Omental fat pad (tissue), 4 donors: ENCODE measurements at places on chromosomes 5 and 9.

DNA sequence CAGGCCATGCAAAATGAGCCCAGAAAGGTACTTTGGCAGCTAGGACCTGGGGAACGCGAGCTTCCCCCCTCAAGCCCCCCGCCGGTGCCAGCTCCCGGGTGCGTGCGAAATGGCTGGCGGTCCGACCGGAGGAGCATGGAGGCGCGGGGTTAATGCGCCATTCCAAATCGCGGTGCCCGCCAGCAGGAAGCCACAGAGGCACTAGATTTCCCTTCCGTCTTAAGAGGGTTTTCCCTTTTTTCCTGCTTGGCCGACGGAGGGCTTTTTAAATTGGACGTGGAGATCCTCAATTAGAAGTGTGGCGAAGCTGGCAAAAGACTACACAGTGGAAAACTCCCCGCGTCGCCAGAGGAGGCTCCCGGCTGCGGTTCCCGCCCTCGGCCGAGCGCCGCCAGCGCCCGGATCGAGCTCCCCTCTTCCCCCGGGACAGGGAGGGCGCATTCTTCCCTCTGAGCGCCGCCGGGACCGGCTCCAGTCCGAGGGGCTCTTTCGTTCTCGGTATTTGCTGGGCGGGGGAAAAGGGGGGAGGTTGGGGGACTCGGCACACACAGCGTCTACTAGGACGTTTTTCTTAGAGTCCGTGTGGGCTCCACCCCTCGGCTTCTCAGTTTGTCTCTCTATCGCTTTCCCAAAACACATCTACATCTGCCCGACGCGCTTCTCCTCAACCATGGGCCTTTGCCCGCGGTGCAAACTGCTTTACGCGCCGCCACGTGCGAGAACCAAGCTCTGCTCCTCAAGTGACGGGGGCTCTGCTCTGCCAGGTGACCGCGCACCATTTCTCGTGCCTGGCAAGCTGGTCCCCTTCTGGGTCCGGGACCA lies 3.0 kb downstream of the GDNF start:
- no peak for DNase-seq

GRCh38 chr5:54904425-54904824 lies 81.0 kb downstream of the ESM1 start:
- no peak for DNase-seq

GRCh38 chr5:4206127-4206526 lies 610.5 kb downstream of the IRX1 start:
- no peak for DNase-seq

- DNase-seq, result no peak
Observed at GRCh38 chr5:154284433-154284832, 93.9 kb downstream of the GALNT10 start.

DNA sequence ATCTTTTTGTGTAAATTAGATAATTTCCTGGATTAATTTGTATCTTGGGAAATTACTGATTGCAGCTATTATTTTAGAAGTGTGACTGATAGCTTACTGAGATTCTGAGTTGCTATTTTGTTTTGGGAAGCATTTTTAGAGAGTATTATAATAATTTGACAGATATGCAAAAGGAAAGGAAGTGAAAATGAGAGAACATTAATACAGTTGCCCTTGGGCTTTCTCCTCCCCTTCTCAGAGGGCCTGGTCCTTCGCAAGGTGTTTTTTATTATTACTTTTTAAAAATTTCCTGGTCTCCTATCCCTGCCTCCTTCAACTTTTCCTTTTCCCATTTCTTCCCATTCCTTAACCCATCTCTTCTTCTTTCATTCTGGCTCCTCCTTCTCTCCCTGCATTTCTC lies 32.6 kb downstream of the UBAP1 start:
- no peak for DNase-seq
